Activated naive CD8-positive, alpha-beta T cell treated with anti-CD3 and anti-CD28 coated beads for 36 hours (primary cell): ENCODE measurements at places on chromosomes 11 and 22. TPM values are rescaled to one million over a fixed set of nuclear protein-coding genes. Genes with fewer than 3 reads are reported as not detected.

DNA sequence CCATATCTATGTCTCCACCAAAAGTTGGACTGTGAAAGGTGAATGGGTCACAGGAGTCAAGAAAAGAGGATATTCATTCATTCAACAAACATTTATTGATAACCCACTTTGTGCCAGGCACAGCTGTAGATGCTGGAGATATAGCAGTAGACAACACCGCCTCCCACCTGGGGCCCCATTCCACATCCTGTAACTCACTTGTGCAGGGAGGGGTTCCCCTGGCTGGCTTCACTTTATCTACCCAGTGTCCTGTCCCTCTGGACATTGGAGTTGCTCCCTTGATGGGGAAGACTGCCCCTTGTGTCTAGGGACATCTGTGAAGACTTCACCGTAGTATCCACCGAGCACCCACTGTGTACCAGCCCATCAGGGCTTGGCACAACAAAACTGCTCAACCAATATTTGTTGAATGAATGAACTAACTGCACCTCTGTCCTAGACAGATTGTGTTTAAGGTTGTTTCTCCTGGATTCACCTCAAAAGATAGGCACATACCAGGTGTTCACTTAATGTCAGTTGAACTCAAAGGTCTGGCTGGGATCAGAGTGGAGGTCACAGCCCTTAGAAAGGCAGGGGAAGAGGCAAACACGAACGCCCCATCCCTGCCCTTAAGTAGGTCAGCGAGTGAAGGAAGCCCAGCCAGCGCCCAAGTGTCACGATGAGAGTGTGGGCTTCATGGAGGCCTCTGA, 1.4 kb upstream of the OVOL1 start:
- H3K4me3 ChIP-seq, result peak overlapping the region; percentile 14
- H3K27me3 ChIP-seq, result peaks cover 61% of the 10 kb centered on the region
- DNase-seq, result no peak
- no peak overlapping the region for H3K27ac ChIP-seq
- peaks cover 22% of the 10 kb centered on the region for H3K4me1 ChIP-seq
- H3K36me3 ChIP-seq, result no peaks in the 10 kb centered on the region

Gene GDPD4
- not detected for total RNA-seq

Gene NTM
- total RNA-seq, result not detected

GRCh38 chr11:75286826-75287465, 46.4 kb downstream of the TPBGL start:
- H3K36me3 ChIP-seq, result no peaks in the 10 kb centered on the region
- H3K4me1 ChIP-seq, result no peaks in the 10 kb centered on the region
- no peak for DNase-seq
- no peaks in the 10 kb centered on the region for H3K27me3 ChIP-seq
- no peak overlapping the region for H3K4me3 ChIP-seq

GRCh38 chr11:26137651-26138050, 194.3 kb upstream of the ANO3 start:
- no peak for DNase-seq
- no peak overlapping the region for H3K4me3 ChIP-seq
- no peak overlapping the region for H3K27ac ChIP-seq

Gene SLC17A6
- not detected for total RNA-seq

- H3K27me3 ChIP-seq, result peaks cover 23% of the 10 kb centered on the region
- no peak overlapping the region for H3K27ac ChIP-seq
- H3K4me3 ChIP-seq, result no peak overlapping the region
Measured at GRCh38 chr22:24944217-24944937, 2.1 kb downstream of the LHFPL7 start.

GRCh38 chr11:116701876-116702275, 70.9 kb downstream of the BUD13 start:
- no peak overlapping the region for H3K27ac ChIP-seq
- H3K36me3 ChIP-seq, result no peaks in the 10 kb centered on the region
- H3K4me1 ChIP-seq, result no peaks in the 10 kb centered on the region
- no peak for DNase-seq
- peaks cover 7% of the 10 kb centered on the region for H3K27me3 ChIP-seq

DNA sequence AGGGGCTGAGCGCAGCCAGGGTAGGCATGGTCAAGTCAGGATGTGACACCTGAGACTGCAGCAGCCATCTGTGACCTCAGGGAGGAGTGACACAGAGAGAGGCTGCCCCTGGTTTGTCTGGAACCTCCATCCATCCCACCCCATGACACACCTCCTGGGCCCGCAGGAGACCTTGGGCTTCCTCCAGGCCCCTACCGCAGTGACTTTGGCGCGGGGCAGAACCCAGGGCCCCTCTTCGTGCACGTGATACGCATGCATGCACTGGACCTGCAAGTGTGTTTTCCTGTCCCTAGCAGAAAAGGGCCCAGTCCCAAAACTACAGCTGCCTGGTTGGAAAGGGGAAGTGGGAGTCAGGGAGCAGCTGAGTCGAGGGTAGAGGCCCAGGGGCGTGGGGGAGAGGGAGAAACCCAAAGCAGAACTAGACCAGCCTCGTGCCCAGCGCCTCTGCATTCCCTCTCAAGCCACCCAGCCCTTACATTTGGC, 7.9 kb upstream of the CYTH4 start:
- no peaks in the 10 kb centered on the region for H3K27me3 ChIP-seq
- H3K4me1 ChIP-seq, result peaks cover 25% of the 10 kb centered on the region
- peak overlapping the region; percentile 44 for H3K27ac ChIP-seq
- H3K4me3 ChIP-seq, result no peak overlapping the region

DNA sequence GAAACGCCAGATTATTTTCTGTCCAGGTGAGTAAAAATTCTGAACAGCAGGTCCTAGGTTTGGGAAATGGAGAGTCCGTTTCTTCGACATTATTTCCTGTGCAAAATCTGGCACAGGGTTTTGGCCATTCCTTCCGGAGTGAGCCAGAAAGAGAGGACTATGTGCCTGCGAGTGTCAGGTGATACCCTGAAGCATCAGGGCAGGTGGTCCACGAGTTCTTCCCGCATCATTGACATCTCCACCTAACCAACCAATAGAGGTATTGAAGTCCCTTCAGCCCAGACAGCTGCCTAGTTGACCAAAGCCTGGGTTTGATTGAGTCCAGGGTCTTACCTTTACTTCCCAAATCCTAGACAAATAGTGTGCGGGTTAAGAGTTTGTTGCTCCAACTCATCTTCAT, 808 bp downstream of the SNAP29 start:
- H3K36me3 ChIP-seq, result peaks cover 4% of the 10 kb centered on the region
- peak overlapping the region; percentile 73 for H3K27ac ChIP-seq
- no peak for DNase-seq
- H3K27me3 ChIP-seq, result no peaks in the 10 kb centered on the region

DNA sequence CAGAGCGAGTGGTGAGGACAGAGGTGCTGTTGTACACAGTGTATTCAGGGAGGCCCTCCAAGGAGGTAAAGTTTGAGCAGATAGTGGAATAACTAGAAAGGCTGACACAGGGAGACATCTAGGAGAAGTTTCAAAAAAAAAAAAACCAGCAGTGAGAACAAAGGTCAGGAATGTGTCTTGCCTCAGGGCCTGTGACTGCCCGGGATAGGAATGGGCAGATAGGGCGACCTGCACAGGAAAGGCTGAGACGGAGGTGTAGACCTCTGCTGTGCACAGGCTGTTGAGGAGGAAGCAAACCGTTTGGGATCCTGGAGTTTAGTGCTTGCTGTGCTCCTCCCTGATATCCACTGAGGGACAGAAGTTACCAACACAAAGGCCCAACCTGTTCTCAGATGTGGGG, 406.5 kb upstream of the B3GAT1 start:
- no peak overlapping the region for H3K27ac ChIP-seq
- peaks cover 23% of the 10 kb centered on the region for H3K27me3 ChIP-seq
- DNase-seq, result no peak
- H3K4me3 ChIP-seq, result no peak overlapping the region

Gene BDNF
- not detected for total RNA-seq

Gene PTPRCAP
- 110 TPM for total RNA-seq

DNA sequence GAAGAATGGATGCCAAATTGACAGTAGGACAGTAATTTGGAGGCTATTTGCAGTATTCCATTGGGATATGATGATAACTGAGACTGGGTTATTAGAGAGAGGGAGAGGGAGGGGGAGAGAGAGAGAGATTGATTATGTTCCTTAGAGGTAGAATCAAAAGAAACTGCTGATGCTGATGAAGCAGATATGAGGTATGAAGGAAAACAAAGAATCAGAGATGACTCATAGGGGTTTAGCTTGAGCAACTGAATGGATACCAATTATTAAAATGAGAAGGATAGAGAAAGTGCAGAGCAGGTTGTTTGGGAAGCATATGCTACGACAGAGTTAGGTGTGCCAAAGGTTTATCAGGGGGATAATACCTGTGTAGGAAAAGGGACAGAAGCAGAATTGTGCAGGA, 12.8 kb upstream of the NUCB2 start:
- no peak overlapping the region for H3K4me3 ChIP-seq
- no peak for DNase-seq

GRCh38 chr11:119181677-119182412, 3.4 kb upstream of the NHERF4 start:
- DNase-seq, result no peak
- H3K27me3 ChIP-seq, result no peaks in the 10 kb centered on the region
- no peak overlapping the region for H3K4me3 ChIP-seq
- peaks cover 4% of the 10 kb centered on the region for H3K36me3 ChIP-seq
- no peak overlapping the region for H3K27ac ChIP-seq
- peaks cover 6% of the 10 kb centered on the region for H3K4me1 ChIP-seq

Gene LRRC55
- not detected for total RNA-seq

GRCh38 chr11:119368121-119369034, 13.1 kb downstream of the USP2 start:
- no peak overlapping the region for H3K27ac ChIP-seq
- DNase-seq, result no peak
- H3K4me3 ChIP-seq, result no peak overlapping the region
- peaks cover 56% of the 10 kb centered on the region for H3K27me3 ChIP-seq
- peaks cover 5% of the 10 kb centered on the region for H3K4me1 ChIP-seq

- no peaks in the 10 kb centered on the region for H3K4me1 ChIP-seq
- DNase-seq, result no peak
- no peak overlapping the region for H3K27ac ChIP-seq
Measured at GRCh38 chr11:1224491-1225385, 1.9 kb downstream of the MUC5B start.

- H3K36me3 ChIP-seq, result no peaks in the 10 kb centered on the region
- H3K4me3 ChIP-seq, result no peak overlapping the region
- no peak overlapping the region for H3K27ac ChIP-seq
Measured at GRCh38 chr11:80280737-80281136, 839.9 kb upstream of the TENM4 start.

- no peaks in the 10 kb centered on the region for H3K36me3 ChIP-seq
- no peak overlapping the region for H3K4me3 ChIP-seq
- peaks cover 38% of the 10 kb centered on the region for H3K4me1 ChIP-seq
- DNase-seq, result no peak
- H3K27ac ChIP-seq, result no peak overlapping the region
- H3K27me3 ChIP-seq, result peaks cover 62% of the 10 kb centered on the region
Measured at GRCh38 chr11:57643802-57644201, 5.9 kb downstream of the YPEL4 start.

GRCh38 chr11:32881286-32881685, 11.3 kb upstream of the QSER1 start:
- H3K4me3 ChIP-seq, result no peak overlapping the region
- H3K36me3 ChIP-seq, result no peaks in the 10 kb centered on the region
- H3K27me3 ChIP-seq, result no peaks in the 10 kb centered on the region
- no peaks in the 10 kb centered on the region for H3K4me1 ChIP-seq
- DNase-seq, result no peak

- H3K4me3 ChIP-seq, result no peak overlapping the region
- H3K27me3 ChIP-seq, result no peaks in the 10 kb centered on the region
- H3K36me3 ChIP-seq, result no peaks in the 10 kb centered on the region
- H3K27ac ChIP-seq, result no peak overlapping the region
- no peak for DNase-seq
- peaks cover 2% of the 10 kb centered on the region for H3K4me1 ChIP-seq
Measured at GRCh38 chr11:78259777-78260487, 71.2 kb downstream of the USP35 start.

DNA sequence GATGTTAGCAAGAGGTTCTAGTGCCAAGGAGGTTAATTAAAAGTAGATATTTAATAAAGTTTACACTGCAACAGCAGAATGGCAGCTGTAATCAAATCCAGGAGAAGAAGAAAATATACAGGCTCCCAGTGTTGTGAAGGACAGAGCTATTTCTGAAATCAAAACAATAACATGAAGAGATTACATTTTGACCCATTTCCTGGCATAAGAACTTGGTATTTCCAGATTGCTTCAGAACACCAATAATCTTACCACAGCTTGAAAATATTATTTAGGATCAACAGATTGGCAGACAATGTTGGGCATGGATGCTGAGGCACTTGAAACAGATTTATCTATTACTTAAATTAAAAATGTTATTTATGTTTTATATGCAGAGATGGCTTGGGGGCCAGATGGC, 692.5 kb downstream of the KCNA4 start:
- H3K27me3 ChIP-seq, result no peaks in the 10 kb centered on the region
- DNase-seq, result no peak

GRCh38 chr11:134388590-134388989, 23.5 kb downstream of the B3GAT1 start:
- H3K27me3 ChIP-seq, result peaks cover 36% of the 10 kb centered on the region
- no peak for DNase-seq
- H3K4me3 ChIP-seq, result no peak overlapping the region

Gene P2RX6
- total RNA-seq, result 0.43 TPM

GRCh38 chr11:2086239-2087040, 52.7 kb downstream of the IGF2 start:
- peaks cover 21% of the 10 kb centered on the region for H3K27me3 ChIP-seq
- H3K4me1 ChIP-seq, result no peaks in the 10 kb centered on the region
- H3K4me3 ChIP-seq, result no peak overlapping the region
- H3K27ac ChIP-seq, result no peak overlapping the region
- H3K36me3 ChIP-seq, result no peaks in the 10 kb centered on the region

Gene CARD18
- total RNA-seq, result not detected

DNA sequence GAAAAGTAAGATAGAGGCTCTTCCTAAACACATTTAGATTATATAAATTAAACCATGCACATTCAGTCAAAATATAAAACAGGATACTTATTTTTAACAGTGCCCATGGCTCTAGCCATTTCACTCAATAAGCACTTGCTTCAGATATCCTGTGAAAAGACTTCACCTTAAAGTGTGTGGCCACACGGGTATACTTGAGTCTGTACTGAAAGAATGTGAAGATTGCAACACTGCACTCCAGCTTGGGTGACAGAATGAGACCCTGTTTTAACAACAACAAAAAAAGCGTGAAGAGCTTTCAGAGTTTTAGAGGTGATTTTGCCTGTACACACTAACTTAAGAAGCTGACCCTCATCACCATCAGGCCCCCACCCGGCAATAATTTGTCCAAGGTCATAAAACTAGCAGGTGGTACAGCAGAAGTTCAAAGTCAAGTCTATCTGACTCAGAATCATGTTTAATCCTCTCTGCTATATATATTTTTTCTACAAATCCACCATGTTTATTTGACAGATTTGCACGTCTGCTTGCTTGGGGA, 203.5 kb upstream of the GUCY1A2 start:
- H3K27ac ChIP-seq, result no peak overlapping the region
- no peaks in the 10 kb centered on the region for H3K36me3 ChIP-seq
- peaks cover 3% of the 10 kb centered on the region for H3K27me3 ChIP-seq
- no peaks in the 10 kb centered on the region for H3K4me1 ChIP-seq
- no peak for DNase-seq
- H3K4me3 ChIP-seq, result no peak overlapping the region

GRCh38 chr11:118596224-118597146, 10.9 kb upstream of the PHLDB1 start:
- H3K4me1 ChIP-seq, result peaks cover 16% of the 10 kb centered on the region
- H3K4me3 ChIP-seq, result no peak overlapping the region
- H3K36me3 ChIP-seq, result peaks cover 21% of the 10 kb centered on the region
